ENCODE measurements at places on chromosomes 3 and 15.
A peak's percentile ranks its signal among the peaks of the same experiment; 100 is the strongest.

DNA sequence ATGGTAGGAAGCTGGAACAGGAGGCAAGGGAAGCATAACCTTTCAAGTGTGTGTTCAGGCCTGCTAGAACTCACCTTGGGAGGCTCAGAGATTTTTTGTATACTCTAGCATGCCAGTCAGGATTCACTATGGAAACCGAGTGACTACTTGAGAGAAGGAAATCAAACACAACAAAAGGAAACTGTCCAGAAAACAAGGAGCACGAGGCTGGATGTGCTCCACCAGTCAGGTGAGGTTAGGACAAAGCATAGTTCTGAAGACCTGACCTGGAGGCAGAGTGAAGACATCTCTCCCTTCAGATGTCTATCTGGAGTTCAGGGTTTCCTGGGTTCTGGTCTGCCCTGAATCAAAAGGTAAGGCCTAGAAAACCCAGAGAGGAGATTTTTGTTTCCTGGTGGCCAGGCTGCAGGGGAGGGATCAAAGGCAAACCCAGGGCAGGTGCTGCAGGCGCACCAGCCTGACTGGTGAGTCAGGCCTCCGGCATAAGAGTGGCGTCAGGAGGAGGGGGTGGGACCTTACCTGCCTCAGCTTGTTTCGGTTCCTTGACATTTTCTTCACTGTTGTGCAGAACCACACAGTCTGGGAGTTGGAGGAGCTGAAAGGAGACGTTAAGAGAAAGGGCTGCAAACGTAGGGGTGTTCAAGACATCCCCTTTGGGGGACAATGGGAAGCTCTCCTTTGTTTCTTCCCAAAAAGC, 52.2 kb upstream of the OSBPL11 start:
- DNase-seq = no peak

DNA sequence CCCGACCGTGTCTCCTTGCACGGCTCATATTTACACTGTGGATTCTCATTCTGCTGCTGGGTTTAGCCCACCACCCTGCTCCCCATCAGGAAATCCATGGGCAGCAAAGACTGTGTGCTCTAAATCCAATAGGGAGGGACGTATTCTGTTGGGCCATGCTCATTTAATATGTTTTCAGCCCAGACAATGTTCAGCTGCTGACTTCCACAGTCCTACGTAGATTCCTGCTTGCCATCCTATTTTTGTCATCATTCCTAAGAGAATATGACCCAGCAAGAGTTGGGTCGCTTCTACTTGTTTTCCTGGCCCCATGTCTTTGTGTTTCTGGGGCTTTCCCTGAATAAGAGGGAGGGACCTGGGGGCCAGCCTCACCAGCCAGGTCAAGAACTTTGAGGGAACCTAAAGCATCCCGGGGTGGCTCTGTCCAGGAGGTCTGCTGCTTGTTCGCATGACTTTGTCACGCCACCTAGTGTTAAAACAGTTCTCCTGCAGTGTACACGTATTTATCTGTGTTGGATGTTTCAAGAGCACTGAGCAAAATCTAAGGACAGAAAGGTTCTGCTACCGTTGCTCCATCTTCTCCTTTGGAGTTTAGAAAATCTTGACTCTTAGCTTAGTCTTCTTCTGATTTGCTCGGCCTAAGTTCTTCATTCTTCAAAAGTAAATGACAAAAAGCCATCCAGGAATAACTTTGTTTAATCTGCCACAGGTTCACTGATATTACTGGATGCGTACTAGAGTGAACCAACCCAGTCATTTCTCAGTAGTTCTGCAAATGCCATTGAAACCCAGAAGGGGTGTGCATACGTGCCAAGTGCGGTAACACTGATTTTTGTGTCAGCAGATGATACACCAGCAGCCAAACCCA, 79.8 kb upstream of the NR2E3 start:
- DNase-seq = no peak

DNA sequence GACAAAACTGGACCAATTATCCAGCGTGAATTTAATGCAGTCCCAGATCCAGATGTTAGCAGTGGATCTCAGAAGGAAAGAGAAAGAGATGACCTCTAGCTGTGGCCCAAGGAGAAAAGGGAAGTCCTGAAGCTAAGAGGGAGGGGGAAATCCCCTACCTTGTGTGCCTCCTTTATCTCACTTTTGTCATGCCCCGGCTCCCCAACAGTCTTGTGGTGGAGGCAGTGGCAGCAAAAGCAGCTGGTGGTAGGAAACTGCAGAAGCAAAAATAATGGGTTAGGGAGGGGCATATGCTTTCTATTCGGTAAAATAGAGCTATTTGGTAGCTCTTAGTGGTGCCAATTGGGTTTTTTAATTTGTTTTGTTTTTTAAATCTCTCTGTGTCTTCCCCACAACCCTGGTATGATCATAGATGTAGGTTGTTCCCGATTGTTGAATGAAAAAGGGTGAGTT, 56.5 kb downstream of the MCTP2 start:
- no peak for DNase-seq

DNA sequence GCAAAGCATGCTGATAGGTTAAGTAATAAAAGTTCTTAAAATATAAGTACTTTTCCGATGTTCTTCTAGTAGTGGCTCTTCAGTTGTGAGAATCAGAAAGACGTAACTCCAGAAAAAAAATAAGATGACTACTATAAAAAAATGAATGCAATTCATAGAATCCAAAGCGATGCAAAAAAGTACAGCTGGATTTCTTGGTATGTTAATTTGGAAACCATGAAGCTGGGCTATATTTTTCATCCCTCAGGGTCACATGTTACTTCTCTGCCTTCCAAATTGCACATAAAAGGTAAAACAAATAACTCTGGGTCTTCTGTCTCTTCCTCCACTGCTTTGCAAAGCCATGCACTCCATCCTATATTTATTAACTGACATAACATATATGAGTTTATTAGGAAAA, 843.9 kb upstream of the DPPA4 start:
- DNase-seq = no peak

- DNase-seq = no peak
Measured at GRCh38 chr3:46124216-46125177, 83.6 kb downstream of the CCR1 start.

GRCh38 chr3:189172668-189173419, 1.1 kb downstream of the TPRG1 start:
- no peak for DNase-seq

DNA sequence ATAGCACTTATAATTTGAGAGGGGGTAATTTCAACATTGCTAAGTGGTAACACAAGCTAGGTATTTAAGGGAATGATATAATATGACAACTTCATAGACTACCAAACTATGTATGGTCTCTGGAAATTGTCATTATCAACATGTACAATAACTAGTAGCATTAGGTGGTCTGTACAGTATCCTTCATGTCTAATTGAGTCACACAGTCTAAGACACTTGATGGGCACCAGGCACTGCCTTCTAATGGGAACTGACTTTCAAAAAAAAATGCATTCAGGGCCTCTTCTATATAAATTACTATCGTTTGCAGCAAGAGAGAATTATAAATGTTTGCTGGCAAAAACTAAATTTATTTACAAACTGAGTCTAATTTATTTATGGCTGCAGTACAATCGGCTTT, 271.8 kb downstream of the MECOM start:
- DNase-seq = no peak

- no peak for DNase-seq
Measured at GRCh38 chr3:169624533-169624972, 39.0 kb downstream of the MECOM start.

DNA sequence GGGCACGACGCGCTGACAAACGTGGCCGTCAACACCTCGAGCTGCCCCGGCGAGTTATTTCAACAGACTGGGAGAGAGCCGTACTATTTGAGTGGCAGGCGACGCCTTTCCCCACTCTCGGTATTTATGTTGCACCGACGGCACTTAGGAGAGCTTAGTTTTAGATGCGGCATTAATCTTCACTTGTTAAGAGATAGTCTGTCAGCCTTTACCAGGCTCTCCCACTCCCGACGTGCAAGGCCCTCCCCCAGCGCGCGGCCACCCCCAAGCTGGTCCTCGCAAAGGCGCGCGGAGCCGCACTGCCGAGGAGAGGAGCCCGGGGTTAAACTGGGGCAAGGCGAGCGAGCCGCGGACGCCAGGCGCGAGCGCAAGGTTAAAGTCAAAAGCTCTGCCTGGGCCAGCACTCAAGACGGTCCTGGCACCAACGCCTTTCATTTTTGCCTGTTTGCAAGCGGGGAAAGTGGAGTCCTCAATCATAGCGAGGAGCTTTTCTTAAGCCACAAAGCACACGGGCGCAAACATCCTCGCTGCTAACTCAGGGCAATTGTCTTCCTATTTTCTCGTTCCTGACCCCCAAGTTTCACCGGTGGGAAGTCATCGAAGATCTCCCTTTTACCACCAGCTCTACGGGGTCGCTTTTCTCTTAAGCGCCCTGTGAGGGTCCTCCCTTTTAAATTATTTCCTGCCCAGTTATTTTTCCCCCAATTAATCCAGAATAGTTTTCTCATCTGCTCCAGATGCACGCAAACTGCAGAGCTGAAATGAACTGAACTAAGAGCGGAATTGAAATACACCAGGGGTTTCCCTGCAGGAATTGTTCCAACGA, 86.6 kb downstream of the NR2F2 start:
- DNase-seq = no peak

GRCh38 chr3:52399593-52399992, 45.3 kb downstream of the SEMA3G start:
- no peak for DNase-seq

GRCh38 chr3:115146418-115147328, at the start of gene ZBTB20:
Gene ZBTB20, minus strand, starts transcription at chr3:115147288.
- peak; percentile 65 for DNase-seq

DNA sequence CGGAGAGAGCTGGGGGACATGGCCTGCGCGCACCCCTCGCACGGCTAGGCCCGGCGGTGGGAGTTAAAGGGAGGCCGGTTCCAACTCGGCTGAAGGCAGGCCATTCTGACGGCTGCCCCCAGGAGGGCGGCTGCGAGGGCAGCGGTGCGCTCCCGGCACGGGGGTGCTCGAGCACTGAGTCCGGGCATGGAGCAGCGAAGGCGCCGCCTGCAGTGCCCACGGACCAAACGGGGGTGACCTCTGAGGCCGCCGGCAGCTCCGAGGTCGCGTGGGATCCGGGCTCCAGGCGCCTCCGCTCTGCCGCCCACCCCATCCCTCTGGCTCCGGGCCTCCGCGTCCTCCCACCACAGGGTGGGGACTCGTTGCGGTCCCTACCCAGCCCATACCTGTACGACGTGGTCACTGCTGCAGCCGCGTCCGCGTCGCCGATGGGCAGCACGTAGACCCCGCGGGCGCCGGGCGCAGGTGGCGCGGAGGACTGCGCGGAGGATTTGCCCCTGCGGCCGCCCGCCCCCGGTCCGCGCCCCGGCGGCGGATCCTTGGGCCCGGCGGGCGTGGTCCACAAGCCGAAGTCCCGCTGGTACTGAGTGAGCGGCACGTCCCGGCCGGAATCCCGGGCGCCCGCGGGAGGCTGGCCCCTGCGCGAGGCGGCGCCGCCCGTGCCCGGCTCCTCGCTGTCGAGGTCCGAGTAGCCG, 469 bp downstream of the MAP6D1 start:
- DNase-seq = no peak

- no peak for DNase-seq
Measured at GRCh38 chr3:179184826-179185225, 36.7 kb downstream of the PIK3CA start.

DNA sequence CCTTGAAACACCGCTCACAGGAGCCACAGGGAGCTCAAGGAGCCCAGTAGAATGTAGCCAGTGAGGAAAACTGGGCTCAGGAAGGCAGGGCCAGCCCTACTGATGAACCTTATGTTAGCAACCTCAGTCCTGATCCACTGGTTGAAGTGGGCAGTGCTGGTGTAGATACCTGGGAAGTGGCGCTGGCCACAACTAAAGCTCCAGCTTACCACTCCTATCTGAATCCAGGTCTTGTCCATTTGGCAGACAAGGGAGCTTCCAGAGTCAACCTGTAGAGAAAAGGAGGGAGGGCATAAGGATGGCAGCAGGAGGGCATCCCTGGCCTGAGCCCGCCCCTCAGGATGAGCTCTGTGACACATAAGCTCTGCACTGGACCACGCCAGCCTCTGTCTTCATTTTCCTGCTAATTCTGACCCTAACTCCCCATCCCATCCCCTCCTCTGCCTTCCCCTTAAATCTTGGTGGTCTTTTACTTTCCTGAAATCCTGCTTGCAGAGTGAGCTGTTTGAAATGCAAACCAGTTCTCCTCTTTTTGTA, 2.1 kb upstream of the PRSS50 start:
- no peak for DNase-seq

DNA sequence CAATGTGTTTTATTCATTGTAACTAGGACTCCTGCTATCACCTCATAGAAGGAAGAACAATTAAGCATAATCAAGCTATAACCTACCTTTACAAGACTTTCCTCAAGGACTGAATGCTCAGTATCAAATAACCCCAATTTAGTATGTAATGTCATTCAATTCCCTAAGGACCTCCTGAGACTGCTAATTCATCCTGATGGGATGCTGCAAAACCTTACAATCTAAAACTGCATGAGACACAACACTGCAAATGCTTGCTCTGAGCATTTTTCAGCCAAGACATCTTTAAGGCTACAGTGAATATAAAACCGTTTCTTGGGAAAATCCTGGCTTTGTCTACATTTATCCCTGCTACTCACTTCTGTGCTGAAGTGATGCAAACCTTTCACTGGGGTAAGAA, 69.9 kb downstream of the RYK start:
- DNase-seq = no peak

- DNase-seq = no peak
Measured at GRCh38 chr3:50554553-50554952, 13.0 kb downstream of the C3orf18 start.

DNA sequence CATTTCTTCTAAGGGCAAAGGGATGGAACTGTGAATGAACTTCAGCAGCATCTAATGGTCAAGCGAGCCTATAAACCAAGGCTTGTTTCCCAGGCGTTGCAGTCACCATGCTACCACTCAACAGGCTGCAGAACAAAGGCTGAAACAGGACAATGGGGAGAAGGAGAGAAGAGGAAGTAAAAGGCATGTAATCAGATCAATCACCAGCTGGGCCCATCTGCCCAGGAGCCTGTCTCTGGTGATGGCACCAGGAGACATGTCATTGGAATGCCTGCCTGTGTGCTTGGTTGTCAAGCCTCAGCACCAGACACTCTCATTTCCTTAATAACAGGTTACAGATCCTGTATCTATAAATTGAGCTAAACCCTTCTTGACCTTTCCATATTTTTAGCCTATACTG, 81.7 kb upstream of the UMPS start:
- DNase-seq = no peak

DNA sequence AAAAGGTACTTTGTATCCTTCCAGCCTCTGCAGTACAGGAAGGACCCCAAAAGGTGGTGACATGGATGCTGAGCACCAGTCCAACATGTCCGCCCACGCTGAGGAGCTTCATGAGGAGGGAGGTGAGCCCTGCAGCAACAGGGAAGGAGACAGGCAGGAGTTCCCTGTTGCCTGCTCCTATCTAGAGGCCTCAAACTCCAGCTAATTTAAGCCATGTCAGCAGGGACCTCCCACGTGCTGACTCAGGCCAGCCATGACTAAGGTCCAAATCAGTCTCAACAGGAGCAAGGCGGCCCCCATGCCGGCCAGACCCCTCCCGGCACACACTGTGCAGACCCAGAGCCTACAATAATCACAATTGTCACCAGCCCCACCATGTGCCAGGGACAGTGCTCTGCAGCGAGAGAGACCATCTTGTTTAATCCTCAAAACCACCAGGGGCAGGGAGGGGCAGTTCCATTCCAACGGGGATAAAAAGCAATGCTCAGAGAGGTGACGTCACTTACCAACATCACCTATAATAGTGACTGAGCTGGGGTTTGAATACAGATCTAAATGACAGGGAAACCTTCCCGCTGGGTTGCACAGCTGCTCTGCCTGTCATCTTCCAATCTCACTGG, 54.5 kb upstream of the GATA2 start:
- DNase-seq = no peak
